RCC 7860 (cell line): ENCODE measurements at places on chromosomes 5 and 9.

GRCh38 chr5:97694091-97694490 is 511.0 kb upstream of the RIOK2 start:
- no peak for DNase-seq

DNA sequence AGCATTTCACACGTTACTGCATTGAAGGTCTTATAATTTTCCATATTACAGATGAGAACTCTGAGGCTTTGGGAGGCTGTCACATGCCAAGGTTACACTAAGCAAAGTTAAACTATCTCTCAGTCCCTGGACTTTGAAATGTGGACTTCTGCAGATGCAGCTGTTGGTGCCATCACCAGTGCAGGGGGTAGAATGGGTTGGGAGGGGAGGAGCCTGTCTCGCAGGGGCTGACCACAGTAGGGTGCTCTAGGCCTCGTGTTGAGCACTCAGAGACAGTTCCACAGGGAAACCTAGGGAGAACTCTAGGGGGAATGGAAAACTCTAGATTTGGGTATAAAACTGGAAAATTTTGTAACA is 220.9 kb downstream of the MAPKAP1 start:
- no peak for DNase-seq

GRCh38 chr5:10789021-10789420 is 28.0 kb upstream of the DAP start:
- no peak for DNase-seq

- DNase-seq = no peak
Measured at GRCh38 chr9:136978073-136978864, 965 bp downstream of the PTGDS start.

GRCh38 chr9:135134268-135135022 is 47.0 kb downstream of the OLFM1 start:
- no peak for DNase-seq

DNA sequence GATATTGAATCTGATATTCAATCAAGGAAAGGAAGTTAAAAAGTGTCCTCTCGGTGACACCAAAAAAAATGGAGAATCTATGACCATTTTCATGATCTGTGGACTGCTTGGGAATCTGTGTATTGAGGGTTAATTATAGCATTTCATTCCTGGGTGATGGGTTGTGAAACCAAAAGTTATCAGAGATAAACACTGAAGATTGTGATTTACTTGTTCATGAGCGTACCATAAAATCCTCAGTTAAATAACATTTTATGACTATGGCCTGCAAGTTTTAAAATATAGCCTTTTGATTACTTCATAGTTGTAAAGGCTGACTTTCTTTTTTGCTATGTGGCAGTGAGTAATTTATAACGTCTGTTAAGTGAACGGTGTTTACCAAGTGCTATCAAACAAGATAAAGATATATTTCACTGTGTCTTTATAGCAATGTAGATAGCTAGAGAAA is 267.9 kb upstream of the SEMA6A start:
- no peak for DNase-seq

DNA sequence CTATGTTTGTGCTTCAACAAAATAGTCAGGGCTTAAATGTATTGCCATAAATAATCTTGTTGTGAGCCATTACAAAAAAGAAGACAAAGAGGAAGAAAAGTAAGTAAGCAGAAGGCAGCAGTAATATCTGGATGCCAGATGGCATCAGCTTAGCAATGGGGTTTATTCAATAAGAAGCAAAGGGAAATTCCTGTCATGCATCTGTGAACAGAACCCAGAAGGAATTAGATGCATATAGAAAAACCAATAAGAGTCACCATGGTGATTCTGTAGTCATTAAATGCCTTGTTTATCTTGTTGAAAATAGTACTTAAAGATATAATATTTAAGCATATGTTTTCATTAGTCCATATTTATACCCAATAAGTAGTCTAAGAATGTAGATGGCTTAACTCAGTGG is 216.0 kb downstream of the ADAMTSL1 start:
- no peak for DNase-seq

DNA sequence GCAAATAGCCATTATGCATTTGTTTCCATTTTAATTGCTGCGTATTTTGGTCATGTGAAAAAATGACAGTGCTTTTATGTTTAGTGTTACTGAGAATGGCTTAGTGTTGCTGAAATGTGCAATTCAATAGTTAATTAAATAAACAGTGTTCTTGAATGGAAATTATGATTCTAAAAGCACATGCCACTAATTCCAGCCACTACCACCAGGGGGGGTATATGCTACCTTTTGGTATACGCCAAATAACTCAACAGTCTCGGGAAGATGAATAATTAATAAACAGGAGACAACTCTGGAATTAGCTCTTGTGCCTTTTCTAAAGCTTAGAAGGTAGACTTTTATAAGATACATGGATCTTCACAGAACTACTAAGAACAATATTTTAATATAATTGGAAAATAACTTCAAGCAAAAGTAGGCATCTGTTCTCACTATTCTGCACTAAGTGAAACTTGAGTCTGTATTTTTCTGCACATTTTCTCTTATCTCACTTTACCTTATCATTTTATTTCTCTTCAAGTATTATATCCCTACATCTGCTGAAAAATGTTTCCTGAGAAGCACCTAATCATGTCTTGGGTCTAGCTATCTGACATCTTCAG is 83.5 kb upstream of the MINAR2 start:
- DNase-seq = peak; percentile 17

GRCh38 chr5:424301-425110 is 18.5 kb upstream of the EXOC3 start:
- DNase-seq = no peak

DNA sequence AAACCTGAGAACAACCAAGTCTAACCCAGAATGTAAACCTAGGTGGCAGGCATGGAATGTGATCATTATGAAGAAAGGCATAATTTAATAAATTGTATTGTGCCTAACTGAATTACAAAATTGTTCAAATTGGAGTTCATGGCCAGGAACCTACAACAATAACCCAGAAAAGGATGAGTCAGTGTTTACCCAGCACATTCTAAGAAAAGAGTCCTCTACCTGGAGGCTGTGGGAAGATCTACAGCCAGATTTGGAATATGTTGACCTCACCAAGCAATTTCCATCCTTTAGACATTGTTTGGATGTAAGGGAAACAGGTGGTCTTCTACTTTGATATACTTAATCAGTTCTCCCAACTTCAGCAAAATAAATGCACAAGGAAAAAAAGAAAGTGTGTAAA is 152.2 kb downstream of the TMEM161B start:
- no peak for DNase-seq

DNA sequence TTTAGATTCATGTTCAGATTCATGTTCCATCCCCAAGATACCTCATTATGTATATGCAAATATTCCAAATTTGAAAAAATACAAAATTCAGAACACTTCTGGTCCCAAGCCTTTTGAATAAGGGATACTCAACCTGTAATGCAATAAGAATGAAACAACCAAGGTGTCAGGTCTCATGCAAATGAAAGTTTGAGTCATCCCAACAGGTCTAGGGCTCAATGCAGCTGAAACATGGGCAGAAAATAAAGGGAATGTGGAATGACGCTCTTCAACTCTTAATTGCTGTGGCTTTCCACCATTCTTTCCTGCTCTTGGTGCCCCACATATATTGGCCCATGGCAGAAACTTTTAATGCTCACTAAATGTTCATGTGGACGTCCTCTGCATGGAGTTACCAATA is 107.3 kb upstream of the DAPK1 start:
- DNase-seq = no peak

DNA sequence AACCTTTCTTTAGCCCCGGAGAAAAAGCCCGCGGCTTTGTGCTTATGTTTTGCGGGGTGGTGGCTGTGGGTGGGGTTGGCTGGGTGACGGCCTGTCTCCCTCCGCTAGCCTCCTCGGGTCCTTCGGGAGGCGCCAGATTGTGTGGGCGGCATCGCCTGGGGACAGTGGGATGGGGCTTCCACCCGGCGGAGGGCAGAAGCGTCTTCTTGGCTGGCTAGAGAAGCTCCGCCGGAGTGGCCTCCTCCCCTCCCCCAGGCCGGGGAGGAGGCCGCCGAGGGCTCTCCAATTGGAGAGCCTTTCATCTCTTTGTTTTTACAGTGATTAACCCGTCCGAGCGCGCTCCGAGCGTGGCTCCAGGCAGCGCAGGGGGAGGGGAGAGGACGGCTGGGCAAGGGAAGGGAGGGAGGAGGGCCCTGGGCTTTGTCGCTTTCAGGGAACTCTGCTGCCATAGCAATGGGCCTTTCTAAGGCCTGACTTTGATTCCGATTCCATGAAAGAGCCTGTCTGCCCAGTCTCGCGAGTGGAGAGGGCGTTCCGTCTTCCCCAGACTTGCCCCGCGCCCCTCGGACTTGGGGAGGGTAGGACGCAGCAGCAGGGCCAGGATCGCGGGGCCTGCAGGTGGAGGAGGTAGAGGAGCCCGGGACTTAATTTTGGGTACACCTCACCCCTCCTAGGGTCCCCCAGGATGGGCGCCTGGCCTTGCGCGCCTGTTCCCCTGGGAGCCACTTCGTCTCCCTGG is 36.7 kb upstream of the TIFAB start:
- DNase-seq = peak; percentile 21

DNA sequence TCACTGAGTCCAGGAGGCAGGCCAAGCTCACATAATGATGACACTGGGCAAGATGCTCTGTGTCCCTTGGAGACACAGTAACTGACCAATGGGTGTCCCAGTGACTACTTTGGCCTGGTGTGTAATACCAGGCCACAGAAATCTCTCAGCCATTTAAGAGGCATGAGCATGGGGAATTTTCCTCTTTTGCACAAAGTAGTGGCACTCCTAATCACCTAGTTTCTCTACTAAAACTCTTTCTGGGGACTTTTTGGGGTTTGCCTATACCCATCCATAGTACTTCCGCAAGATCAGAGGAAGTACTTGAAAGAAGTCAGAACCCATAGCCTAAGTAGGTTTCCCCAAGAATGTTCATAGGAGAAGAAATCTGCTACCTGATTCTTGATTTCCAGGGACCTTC is 161.9 kb downstream of the ARSB start:
- no peak for DNase-seq

DNA sequence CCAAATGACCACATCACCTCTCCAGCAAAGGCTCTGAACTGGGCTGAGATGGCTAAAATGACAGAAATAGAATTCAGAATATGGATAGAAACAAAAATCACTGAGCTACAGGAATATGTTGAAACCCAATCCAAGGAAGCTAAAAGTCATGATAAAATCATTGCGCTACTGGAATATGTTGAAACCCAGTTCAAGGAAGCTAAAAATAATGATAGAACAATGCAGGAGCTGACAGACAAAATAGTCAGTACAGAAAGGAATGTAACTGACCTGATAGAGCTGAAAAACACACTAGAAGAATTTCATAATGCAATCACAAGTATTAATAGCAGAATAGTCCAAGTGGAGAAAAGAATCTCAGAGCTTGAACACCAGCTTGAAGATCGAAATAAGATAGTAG is 394.9 kb upstream of the GRAMD2B start:
- DNase-seq = no peak

GRCh38 chr5:58444805-58445204 is 15.1 kb downstream of the PLK2 start:
- DNase-seq = no peak

GRCh38 chr5:74587300-74587699 is 53.2 kb downstream of the ENC1 start:
- DNase-seq = no peak
